ENCODE measurements at places on chromosomes 7 and 10.

- no peak for DNase-seq
Observed at GRCh38 chr7:108328174-108328651, 128.0 kb downstream of the NRCAM start.

GRCh38 chr7:117873310-117874190, at the start of gene CTTNBP2:
Gene CTTNBP2 (minus strand): TSS chr7:117873441. CDS start chr7:117873415, 26 bp downstream.
- no peak for DNase-seq

- no peak for DNase-seq
Observed at GRCh38 chr7:131061818-131062217, 265.9 kb upstream of the MKLN1 start.

DNA sequence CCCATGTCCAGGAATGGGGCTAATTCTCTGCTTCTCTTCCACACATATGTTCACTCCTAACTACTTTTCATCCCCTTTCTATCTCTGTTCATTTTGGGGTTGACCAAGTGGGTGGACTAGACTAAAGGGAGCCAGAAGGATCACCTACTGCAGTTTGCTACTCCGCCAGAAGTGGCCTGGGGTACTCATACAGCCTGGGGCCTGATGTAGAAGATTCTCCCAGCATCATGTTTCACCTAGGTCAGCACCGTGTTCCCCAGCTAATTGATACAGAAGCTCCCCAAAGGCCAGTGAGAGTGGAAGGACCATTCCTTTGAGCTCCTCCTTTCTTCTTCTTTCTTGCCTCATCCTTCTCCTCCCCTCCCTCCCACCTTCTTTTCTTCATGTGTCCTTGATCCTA, 19.6 kb upstream of the IFRD1 start:
- DNase-seq = no peak

DNA sequence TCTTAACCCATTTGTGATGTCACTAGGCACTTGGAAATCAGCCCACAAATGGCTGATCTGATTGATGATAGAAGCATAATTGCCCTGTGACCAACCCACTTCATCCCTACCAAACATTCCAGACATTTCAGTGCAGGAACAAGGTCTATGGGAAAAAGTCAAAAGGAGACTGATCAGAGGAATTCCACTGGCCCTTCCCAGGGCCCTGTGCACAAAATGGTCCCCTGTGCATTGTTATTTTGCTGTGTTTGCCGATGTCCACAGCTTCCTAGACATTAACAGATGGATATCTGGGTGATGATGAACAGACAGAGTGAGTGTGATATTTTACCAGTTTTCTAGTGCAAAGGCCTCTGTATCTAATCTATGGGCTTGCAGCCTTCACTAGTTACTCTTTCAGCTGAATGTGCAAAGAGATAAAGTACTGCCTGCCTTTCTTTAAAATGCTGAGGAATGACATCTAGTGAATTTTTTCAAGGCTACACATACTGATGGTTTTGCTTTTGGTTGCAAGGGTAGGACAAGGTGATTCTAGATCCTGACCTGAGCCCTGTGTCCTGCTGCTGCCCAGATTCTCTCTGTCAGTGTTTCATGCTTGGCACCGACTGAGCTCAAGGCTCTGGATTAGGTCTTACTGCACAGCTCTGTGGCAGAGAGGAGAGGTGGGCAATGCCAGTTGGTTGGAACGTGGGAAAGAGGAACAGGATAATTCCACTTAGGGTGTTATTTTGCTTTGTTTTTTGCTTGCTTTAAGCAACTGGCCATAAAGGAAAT, 55.4 kb downstream of the CALD1 start:
- DNase-seq = no peak

- no peak for DNase-seq
Observed at GRCh38 chr7:1579481-1580421, 9.9 kb upstream of the PSMG3 start.

DNA sequence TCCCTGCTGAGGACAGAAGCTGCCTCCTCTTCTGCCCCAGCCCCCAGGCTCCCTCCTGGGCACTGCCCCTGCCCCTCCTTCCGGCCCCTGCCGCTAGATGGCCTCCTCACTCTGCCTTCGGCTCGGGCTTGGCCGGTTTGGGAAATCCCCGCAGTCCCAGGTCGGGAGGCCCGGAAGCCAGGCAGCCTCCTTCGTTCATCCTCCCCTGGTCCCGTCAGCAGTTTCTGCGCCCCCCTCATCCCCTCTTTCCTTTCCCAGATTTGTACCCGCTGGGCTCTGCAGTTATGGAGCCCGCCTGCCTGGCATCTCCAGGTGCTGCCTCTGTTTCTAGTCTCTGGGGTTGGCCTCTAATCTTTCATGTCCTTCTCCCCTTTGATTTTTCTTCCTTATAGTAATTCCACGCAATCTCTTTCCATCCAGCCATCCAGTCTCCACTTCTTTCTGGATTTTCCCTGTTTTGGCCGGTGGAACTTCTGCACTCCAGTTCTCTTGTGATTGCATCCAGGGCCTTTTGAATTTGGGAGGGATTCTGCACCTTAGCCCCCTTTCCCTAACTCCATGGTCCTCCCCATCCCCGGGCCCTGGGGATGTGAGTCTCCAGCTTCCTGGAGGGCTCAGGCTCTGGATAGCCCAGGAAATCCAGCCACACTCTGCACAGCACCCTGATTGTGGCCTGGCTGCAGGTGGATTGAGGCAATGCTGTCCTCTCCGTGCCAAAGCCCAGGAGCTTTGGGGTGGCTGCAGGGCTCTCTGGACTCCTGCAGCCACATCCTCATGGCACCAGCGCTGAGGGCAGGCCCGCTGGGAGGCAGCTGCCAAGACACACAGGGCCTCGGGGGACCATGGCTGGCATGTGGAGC, 3.3 kb upstream of the SHH start:
- DNase-seq = no peak

DNA sequence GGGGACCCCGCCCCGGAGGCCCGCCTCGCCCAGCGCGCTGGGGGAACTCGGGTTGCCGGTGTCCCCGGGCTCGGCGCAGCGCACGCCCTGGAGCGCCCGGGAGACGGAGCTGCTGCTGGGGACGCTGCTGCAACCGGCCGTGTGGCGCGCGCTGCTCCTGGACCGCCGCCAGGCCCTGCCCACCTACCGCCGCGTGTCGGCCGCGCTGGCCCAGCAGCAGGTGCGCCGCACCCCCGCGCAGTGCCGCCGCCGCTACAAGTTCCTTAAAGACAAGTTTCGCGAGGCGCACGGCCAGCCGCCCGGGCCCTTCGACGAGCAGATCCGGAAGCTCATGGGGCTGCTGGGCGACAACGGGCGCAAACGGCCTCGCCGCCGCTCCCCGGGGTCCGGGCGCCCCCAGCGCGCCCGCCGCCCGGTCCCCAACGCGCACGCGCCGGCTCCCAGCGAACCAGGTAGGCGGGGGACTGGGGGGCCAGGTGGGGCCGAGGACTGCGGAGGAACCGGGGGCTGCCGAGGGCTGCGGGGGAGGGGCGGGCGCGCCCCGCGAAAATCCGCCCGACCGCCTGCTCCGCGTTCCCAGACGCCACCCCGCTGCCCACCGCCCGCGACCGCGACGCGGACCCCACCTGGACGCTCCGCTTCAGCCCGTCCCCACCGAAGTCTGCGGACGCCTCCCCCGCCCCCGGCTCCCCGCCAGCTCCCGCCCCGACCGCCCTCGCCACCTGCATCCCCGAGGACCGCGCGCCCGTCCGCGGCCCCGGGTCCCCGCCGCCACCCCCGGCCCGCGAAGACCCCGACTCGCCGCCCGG, 574 bp downstream of the UTF1 start:
- no peak for DNase-seq

DNA sequence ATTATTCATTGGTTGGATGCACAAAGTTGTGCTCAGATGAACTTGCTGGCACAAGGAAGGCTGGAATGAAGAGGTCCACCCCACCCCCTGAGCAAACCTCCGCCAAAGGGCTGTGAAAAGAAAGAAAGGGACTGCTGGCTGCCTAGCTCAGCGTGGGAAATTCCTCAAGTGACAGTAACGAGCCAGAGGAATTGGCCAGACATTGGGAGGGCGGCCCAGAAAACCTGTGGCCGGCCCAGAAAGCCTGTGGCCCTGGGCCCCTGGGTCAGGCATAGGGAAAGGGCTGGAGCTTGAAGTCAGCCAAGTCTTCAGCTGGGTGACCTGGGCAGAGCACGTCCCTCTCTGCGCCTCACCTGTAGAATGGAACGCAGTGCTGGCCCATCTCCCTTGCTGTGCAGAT, 30.6 kb upstream of the CTBP2 start:
- DNase-seq = no peak

- no peak for DNase-seq
Observed at GRCh38 chr10:122490268-122490667, 28.9 kb downstream of the HTRA1 start.

- no peak for DNase-seq
Observed at GRCh38 chr10:47266602-47267001, 33.4 kb upstream of the GDF10 start.

- no peak for DNase-seq
Observed at GRCh38 chr7:36265680-36266079, 112.6 kb downstream of the EEPD1 start.

- DNase-seq = peak; percentile 59
Observed at GRCh38 chr10:72800000-72800740, 93.4 kb upstream of the OIT3 start.

DNA sequence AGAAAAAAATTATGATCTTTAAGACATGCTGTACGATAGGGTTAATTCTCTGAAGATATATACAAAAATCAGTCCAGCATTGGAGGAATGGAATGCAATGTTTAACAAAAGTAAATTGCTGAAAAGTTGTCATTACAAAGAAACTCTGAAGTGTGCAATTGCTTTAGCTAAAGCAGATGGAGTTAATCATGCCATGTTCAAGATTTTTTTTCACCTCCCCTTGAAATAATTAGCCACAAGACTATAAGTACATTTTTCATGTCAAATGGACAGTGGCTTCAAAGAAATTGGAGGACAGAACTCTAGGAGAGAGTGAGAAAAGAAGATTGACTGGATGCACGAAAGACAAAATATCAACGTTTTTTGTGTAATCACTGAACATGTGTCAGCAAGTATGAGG, 63.1 kb upstream of the MEOX2 start:
- no peak for DNase-seq

DNA sequence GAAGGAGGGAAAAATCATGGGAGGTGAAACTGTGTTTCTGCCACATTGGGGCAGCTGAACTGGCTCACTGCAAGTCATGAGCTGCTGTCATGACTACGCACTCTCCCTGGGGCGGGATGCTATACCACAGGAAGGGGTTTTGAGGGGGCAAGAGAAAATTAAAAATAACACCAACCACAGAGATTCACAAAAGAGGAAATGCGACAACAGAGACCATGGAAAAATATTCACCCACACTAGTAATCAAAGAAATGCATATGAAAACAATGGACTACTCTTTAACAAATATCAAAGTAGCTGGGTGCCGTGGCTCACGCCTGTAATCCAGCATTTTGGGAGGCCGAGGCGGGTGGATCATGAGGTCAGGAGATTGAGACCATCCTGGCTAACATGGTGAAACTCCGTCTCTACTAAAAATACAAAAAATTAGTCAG, 65.2 kb upstream of the TM9SF3 start:
- no peak for DNase-seq

DNA sequence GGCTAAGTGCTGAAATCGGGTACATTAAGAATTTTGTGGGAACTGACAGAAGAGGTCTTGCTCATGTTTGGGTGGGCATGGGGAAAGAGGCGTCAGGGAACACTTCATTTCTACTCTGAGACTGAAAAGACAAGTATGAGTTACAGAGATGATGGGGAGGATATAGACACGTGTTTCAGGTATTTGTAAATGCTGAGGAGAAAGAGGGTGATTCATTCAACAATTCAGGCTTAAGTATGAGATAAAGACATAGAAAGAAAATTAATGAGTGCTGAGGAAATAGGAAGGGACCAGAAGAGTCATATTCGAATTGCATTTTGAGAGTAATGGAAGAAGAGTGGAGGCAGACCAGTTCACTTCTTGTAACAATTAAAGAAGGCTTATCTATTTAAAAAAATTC, 143.6 kb downstream of the HBP1 start:
- DNase-seq = no peak

DNA sequence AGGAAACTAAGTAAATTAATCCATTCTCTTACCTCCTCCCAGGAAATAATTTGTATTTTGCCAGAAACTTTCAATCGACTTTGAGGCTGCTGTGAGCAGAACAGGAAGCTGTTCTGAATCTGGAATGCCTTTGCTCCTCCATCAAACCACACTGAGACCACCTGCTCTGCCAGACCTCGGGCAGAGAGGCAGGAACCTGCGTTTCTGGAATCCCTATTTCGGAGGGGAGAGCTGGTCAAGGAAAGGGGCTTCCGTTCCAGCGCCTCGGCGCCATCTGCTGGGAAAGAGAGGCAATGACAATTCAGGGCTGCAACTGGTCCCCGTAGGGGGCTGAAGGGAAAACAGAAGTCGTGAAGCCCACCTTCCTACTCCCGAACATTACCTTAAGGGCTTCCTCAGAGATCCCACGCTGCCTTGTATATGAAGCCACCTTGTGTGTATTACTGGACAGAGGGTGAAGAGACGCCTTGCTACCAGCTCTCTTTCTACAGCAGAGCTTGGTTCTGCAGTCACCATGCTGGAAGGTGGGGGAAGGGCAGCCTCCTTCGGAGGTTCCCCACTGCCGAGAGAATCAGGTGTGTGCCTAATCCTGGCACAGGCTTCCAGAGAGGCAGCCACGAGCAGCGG, 31.2 kb downstream of the ZNF467 start:
- no peak for DNase-seq

DNA sequence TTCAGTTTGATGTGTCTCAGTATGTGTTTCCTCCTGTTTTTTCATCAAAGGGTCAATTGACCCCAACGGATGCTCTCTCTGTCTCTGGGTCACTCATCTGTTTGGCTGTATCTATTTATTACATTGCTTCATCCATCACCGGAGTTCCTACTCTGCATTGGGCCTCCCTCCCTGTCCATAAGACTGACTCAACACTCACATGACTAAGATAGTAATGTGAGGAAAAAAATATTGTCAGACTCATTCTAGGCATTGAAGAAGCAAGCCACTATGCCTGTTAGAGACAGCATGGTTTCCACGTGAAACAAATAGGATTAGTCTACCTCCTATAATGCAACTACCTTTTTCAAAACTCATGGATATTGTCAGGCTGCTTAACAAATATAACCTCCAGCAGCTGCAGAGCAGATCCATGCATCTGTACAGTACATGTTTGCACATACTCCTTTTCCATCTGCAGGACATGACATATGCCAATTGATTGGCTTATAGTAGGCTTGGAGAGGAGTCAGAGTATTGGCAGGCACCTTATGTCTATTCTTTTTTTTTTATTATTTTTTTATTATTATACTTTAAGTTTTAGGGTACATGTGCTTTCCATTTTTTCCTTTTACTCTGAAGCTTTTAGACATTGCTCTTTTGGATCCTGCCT, 275.2 kb downstream of the LRRTM3 start:
- no peak for DNase-seq

DNA sequence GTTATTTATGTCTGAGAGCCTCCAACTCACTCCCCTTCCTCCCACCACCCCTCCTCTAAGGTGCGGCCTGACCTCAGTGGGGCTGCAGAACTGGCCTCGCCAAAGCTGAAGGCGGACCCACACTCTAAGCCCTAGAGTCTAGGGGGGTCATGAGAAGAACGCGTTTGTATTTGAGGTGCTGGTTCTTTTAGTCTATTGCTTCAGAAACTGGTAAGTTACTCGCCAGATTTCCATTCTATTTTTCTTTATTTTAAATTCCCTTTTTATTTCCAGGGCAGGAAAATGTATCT, 357.5 kb downstream of the DNAJB6 start:
- DNase-seq = no peak
